ENCODE measurements at places on chromosomes 7 and 10.

DNA sequence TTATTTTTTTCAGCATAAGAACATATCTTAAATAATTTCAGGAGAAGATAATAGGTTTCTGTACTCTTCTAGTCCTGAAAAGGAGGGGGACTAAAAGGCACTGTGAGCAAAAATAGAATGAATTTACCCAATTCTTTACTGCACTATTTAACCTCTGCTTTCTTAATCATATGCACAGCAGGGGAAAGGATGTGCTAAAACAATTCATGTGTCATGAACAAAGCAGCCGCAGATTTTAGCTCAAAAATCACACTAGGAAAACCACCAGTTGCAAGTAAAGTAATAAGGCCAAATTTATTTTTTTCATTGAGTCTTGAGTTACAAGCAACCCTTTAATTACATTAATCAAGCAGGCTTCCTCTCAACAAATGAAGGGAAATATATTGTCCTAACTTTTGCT lies 80.1 kb downstream of the CABCOCO1 start:
- no peaks in the 10 kb centered on the region for H3K27me3 ChIP-seq
- no peaks in the 10 kb centered on the region for H3K36me3 ChIP-seq
- DNase-seq: no peak
- peaks cover 14% of the 10 kb centered on the region for H3K4me1 ChIP-seq

- no peak for DNase-seq
- no peak overlapping the region for H3K27ac ChIP-seq
- H3K4me3 ChIP-seq: no peak overlapping the region
Observed at GRCh38 chr10:45034301-45034700, 33.6 kb downstream of the ZNF22 start.

GRCh38 chr10:101644002-101644401 lies 51.0 kb downstream of the FBXW4 start:
- H3K36me3 ChIP-seq: peaks cover 3% of the 10 kb centered on the region
- no peak overlapping the region for H3K4me3 ChIP-seq
- H3K4me1 ChIP-seq: no peaks in the 10 kb centered on the region
- H3K27me3 ChIP-seq: no peaks in the 10 kb centered on the region
- DNase-seq: no peak
- no peak overlapping the region for H3K27ac ChIP-seq

DNA sequence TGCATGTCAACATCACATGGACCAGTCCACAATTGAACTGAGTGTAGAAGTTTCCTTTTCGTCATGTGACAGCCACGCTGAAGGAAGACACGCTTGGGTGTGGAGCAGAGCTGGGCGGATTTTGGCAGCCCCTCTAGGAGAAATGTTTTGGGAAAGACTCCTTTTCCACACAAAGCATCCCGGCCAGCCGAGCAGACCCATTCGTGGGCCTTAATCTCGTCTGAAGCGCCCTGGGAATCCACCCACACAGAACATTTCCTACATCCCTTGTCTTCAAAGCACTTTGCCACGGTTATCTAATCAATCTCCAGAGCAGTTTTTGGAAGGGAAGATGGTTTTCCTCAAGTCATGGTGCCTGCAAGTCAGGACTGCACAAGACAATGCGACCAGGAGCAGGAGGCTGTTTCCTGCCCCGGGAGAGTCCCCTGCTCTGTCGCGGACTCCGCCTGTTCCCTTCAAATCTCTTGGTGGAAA lies 8.4 kb upstream of the IFT22 start:
- H3K4me3 ChIP-seq: no peak overlapping the region
- DNase-seq: no peak
- H3K27me3 ChIP-seq: no peaks in the 10 kb centered on the region
- H3K27ac ChIP-seq: no peak overlapping the region
- no peaks in the 10 kb centered on the region for H3K36me3 ChIP-seq

Measured in progenitor cell of endocrine pancreas (in vitro differentiated cells).